Mesenteric fat pad (tissue), 1 donor: ENCODE measurements at places on chromosomes 13 and 19. TPM values are rescaled to one million over a fixed set of nuclear protein-coding genes. Genes with fewer than 3 reads are reported as not detected.

DNA sequence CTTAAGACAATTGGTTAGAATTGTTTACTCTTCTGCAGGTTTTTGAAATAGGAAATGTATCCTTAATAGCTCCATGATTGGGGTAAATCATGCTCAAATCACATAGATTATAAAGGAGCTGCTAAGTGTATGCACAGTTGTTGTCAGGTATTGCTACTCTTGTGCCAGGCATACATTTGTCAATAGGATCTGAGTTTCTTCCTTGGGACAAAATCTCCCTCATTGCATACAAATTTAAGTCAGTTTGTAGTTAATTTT is 109.3 kb upstream of the MLNR start:
- DNase-seq, result no peak

- no peak for DNase-seq
These were observed 7.4 kb upstream of the ZNF433 start for GRCh38 chr19:12042893-12043292.

GRCh38 chr13:21686751-21687391 is 16.0 kb downstream of the FGF9 start:
- DNase-seq, result no peak

- DNase-seq, result no peak
These were observed 113.6 kb downstream of the HS6ST3 start for GRCh38 chr13:96203471-96203870.

DNA sequence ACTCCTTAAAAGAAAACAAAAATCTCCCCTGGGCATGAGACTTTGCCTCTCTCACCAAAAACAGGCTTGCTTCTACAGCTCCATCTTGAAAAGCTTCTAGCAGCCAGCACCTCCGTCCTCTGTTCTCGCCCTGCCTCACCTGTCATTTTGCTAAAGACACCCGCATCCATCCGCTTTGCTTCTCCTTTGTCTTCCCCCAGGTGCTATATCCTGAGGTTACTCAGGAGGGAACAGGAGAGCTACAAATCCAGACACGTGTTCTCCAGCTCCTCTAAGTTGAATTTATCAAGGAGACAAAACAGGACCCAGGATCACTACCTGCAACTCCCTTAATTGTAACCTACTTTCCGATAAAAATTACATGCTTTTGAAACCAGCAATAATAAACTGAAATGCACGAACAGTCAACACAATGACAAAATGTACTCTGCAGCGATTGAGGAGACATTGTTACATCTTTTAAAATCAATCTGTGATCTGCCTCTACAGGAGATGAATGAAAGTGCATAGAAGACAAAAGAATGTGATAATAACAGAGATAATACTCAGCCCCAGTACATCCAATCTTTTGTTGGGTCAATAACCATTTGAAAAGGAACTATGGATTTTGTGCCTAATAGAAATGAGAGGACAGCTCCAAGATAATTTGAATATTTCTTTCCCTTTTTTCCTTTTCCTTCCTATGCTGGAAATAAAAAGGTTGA is 221.2 kb downstream of the DCLK1 start:
- no peak for DNase-seq

The IFT88 gene
- total RNA-seq, result 13.4 TPM

The CEBPA gene
- 263 TPM for total RNA-seq

The LIM2 gene
- total RNA-seq, result not detected

The SELENOV gene
- total RNA-seq, result not detected

The ZNF573 gene
- 12.1 TPM for total RNA-seq

The DACT3 gene
- total RNA-seq, result 3.4 TPM

The FCER2 gene
- total RNA-seq, result 0.67 TPM

The POSTN gene
- 42.2 TPM for total RNA-seq

The CBY2 gene
- not detected for total RNA-seq
